Thoracic aorta (tissue), 2 donors: ENCODE measurements at places on chromosomes 4 and X. TPM values are rescaled to one million over a fixed set of nuclear protein-coding genes. Genes with fewer than 3 reads are reported as not detected.

DNA sequence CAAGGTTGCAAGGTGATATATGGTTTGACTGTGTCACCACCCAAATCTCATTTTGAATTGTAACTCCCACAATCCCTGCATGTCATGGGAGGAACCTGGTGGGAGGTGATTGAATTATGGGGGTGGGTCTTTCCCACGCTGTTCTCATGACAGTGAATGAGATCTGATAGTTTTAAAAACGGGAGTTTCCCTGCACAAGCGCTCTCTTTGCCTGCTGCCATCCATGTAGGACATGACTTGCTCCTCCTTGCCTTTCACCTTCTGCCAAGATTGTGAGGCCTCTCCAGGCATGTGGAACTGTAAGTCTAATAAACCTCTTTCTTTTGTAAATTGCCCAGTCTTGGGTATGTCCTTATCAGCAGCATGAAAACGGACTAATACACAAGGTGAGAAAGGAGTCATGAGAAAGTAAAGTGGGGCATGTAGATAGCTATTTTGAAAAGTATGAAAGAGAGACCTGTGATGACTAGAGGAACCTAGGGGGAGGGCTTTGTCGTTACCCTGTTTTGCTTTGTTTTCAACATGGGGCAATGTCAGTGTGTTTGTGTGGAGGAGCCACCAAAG is 6.3 kb downstream of the ZBTB49 start:
- H3K4me3 ChIP-seq: no peak overlapping the region
- no peak overlapping the region for H3K27ac ChIP-seq
- H3K36me3 ChIP-seq: no peaks in the 10 kb centered on the region

GALNTL6 gene
- 0.92 TPM for total RNA-seq

DNA sequence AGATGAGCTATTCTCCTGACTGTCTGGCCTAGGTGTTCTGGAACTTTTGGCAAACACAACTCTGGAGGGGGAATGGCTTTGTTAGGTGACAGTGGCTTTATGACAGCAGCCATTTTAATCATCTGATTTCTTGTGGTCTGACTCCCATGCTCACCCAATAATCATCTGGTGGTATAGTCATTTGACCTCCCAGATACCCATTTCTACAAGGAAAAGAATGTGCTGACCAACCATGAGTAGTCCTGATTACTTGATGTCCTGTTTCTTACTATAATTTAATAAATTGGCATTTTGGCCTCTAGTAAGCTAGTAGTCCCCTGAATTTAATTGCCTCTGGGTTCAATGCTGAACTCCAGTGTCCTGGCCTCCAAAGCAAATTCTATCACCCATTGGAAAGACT is 109.9 kb upstream of the DUSP21 start:
- H3K4me1 ChIP-seq: no peaks in the 10 kb centered on the region
- DNase-seq: no peak

SCML1 gene
- total RNA-seq: 20.1 TPM

- no peak overlapping the region for H3K4me3 ChIP-seq
- H3K36me3 ChIP-seq: no peaks in the 10 kb centered on the region
- H3K27ac ChIP-seq: no peak overlapping the region
- no peaks in the 10 kb centered on the region for H3K27me3 ChIP-seq
- no peaks in the 10 kb centered on the region for H3K4me1 ChIP-seq
These were observed 16.2 kb upstream of the CA5B start for GRCh38 chrX:15721911-15722310.

DNA sequence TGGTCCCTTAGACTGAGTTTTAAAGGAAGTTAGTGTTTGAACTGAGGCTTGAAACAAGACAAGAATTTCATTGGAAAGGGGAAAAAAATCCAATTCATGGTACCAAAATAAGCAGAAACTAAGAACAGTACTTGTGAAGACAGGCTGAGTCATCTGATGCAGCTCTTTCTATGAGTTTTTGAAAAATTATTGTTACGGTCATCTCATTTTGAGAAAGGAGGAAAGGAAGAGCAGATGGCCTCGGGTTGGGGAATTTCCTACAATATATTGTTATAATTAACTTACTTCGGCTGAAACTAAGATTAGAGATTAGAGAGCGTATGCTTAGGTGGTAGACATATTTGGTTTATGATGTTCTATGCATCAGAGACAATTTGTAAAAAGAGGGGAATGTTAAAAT is 2164.8 kb upstream of the AGA start:
- no peaks in the 10 kb centered on the region for H3K36me3 ChIP-seq
- no peaks in the 10 kb centered on the region for H3K4me1 ChIP-seq
- no peak overlapping the region for H3K27ac ChIP-seq
- H3K27me3 ChIP-seq: no peaks in the 10 kb centered on the region
- H3K4me3 ChIP-seq: no peak overlapping the region
- DNase-seq: no peak

AKAP14 gene
- total RNA-seq: not detected

GRCh38 chrX:24483596-24483995 is 18.5 kb downstream of the PDK3 start:
- DNase-seq: no peak
- H3K27ac ChIP-seq: no peak overlapping the region
- no peaks in the 10 kb centered on the region for H3K36me3 ChIP-seq
- no peaks in the 10 kb centered on the region for H3K27me3 ChIP-seq
- H3K4me1 ChIP-seq: peaks cover 24% of the 10 kb centered on the region

DNA sequence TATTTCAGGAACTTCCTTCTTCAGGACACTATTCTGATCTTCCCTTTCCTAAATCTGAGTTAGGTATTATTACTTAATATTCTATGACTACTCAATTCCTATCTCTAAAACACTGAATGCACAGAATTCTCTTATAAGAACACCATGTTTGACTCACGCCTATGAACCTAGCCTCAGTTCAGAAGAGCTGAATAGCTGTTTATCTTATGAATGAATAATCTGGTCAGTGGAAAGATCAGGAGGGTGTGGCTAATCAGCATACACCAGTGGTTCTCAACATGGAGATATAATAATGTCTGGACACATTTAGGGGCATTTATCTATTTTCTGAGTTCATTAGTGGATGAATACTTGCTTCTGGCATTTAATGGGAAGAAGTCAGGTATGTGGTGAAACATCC is 24.2 kb downstream of the EPHA5 start:
- no peak overlapping the region for H3K4me3 ChIP-seq
- H3K27ac ChIP-seq: no peak overlapping the region
- DNase-seq: no peak
- H3K4me1 ChIP-seq: no peaks in the 10 kb centered on the region
- no peaks in the 10 kb centered on the region for H3K27me3 ChIP-seq

- no peak overlapping the region for H3K4me3 ChIP-seq
- DNase-seq: no peak
- H3K36me3 ChIP-seq: peaks cover 2% of the 10 kb centered on the region
- H3K27me3 ChIP-seq: no peaks in the 10 kb centered on the region
- no peaks in the 10 kb centered on the region for H3K4me1 ChIP-seq
These were observed 13.9 kb downstream of the FOXP3 start for GRCh38 chrX:49250578-49250977.

- H3K27me3 ChIP-seq: no peaks in the 10 kb centered on the region
- H3K27ac ChIP-seq: no peak overlapping the region
- no peak overlapping the region for H3K4me3 ChIP-seq
- no peaks in the 10 kb centered on the region for H3K36me3 ChIP-seq
- H3K4me1 ChIP-seq: no peaks in the 10 kb centered on the region
- DNase-seq: no peak
These were observed 381.0 kb upstream of the BOD1L1 start for GRCh38 chr4:14008494-14008893.

DSPP gene
- not detected for total RNA-seq

TBC1D1 gene
- 152 TPM for total RNA-seq

- peaks cover 20% of the 10 kb centered on the region for H3K4me1 ChIP-seq
- H3K27ac ChIP-seq: no peak overlapping the region
- peak overlapping the region; percentile 74 for H3K4me3 ChIP-seq
- H3K36me3 ChIP-seq: no peaks in the 10 kb centered on the region
These were observed 516 bp upstream of the ZIC3 start for GRCh38 chrX:137565318-137565904.

TMEM35A gene
- 0.68 TPM for total RNA-seq

PRKG2 gene
- total RNA-seq: not detected

DNA sequence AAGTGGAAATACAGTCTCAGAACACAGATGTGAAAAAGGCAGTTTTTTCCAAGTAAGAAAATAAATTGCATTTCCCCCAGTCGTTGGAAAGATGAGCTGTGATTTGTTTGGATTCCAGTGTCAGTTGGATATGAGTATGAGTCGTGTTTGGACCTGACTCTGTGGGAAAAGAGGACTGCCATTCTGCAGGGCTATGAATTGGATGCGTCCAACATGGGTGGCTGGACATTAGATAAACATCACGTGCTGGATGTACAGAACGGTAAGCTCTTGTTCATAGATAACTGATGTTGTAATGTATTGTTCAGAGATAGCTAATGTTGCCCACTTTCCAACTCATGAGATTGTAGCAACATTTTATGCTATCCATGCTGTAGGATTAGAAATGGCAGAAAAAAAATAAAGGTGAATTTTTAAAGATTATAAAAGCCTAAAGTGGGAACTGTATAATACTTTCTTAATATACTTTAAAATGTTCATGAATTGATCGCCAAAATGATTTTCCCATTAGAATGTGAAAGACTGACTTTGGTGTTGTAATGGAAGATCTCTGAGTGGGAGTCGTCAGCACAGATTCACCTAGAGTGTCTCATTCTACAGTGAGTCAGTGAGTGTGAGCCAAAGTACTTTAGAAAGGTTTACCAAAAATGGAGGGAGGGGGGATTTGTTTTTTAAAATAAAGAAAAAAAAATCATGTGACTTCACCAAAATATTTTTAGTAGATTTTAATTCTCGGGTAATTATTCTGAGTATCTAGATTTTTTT is 178.7 kb downstream of the DCTD start:
- DNase-seq: no peak
- no peak overlapping the region for H3K27ac ChIP-seq
- H3K36me3 ChIP-seq: no peaks in the 10 kb centered on the region

TRIML1 gene
- not detected for total RNA-seq

- H3K27me3 ChIP-seq: no peaks in the 10 kb centered on the region
- no peaks in the 10 kb centered on the region for H3K4me1 ChIP-seq
- no peak overlapping the region for H3K27ac ChIP-seq
- no peaks in the 10 kb centered on the region for H3K36me3 ChIP-seq
- no peak overlapping the region for H3K4me3 ChIP-seq
These were observed 226.1 kb upstream of the KCNIP4 start for GRCh38 chr4:22174640-22175039.

NUDT10 gene
- 0.41 TPM for total RNA-seq

DNA sequence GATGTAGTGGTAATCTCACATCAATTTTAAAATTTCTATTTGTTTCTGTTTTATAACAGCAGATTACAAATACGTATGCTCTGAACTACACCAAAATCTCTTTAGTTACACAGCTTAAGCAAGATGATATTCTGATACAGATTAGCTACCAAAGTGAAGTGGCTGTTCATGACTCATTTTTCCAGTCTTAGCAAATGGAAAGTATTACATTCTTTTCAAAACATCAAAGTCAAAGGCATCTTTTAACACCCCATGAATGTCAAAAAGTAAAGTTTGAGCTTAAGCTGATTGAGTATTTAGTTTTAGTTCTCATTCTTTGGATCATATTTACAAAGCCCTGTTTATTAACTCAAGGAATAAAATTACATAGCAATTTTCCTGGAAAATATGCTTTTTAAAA is 6.6 kb upstream of the HPGDS start:
- no peak for DNase-seq
- no peaks in the 10 kb centered on the region for H3K36me3 ChIP-seq
- no peak overlapping the region for H3K27ac ChIP-seq
- no peaks in the 10 kb centered on the region for H3K27me3 ChIP-seq
- H3K4me1 ChIP-seq: no peaks in the 10 kb centered on the region
- H3K4me3 ChIP-seq: no peak overlapping the region

ATP2B3 gene
- total RNA-seq: 0.68 TPM
